ENCODE measurements at places on chromosomes 2 and 18.
A peak's percentile ranks its signal among the peaks of the same experiment; 100 is the strongest.

DNA sequence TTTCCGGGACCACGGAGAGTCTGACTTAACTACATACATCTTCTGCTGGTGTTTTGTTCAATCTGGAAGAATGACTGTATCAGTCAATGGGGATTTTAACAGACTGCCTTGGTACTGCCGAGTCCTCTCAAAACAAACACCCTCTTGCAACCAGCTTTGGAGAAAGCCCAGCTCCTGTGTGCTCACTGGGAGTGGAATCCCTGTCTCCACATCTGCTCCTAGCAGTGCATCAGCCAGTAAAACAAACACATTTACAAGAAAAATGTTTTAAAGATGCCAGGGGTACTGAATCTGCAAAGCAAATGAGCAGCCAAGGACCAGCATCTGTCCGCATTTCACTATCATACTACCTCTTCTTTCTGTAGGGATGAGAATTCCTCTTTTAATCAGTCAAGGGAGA, 23.1 kb downstream of the ICOS start:
- no peak for DNase-seq

- DNase-seq: no peak
These were observed 2.2 kb upstream of the ZNF407 start for GRCh38 chr18:74595431-74595830.

GRCh38 chr2:165428926-165429325, 40.6 kb upstream of the CSRNP3 start:
- DNase-seq: no peak

- DNase-seq: no peak
These were observed 70.2 kb downstream of the LRRC30 start for GRCh38 chr18:7301094-7301493.

- DNase-seq: no peak
These were observed 20.4 kb downstream of the TTR start for GRCh38 chr18:31612124-31612523.

- no peak for DNase-seq
These were observed 7.8 kb upstream of the ETAA1 start for GRCh38 chr2:67389286-67389685.

GRCh38 chr18:44539926-44540325, 140.8 kb upstream of the SETBP1 start:
- no peak for DNase-seq

- DNase-seq: no peak
These were observed 416.6 kb downstream of the TMX3 start for GRCh38 chr18:68298330-68298729.

DNA sequence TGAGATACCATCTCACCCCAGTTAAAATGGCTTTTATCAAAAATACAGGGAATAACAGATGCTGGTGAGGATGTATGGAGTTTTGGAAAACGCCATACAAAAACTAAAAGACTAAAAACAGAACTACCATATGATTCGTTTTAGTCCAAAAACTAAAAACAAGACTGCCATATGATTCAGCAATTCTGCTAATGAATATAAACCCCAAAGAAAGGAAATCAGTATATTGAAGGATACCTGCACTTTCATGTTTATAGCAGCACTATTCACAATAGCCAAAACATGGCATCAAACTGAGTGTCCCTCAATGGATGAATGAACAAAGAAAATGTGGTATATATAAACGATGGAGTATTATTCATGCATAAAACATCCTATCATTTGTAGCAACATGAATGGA, 224.4 kb upstream of the MC4R start:
- DNase-seq: no peak

GRCh38 chr2:175371378-175371777, 189.9 kb upstream of the ATP5MC3 start:
- DNase-seq: no peak

DNA sequence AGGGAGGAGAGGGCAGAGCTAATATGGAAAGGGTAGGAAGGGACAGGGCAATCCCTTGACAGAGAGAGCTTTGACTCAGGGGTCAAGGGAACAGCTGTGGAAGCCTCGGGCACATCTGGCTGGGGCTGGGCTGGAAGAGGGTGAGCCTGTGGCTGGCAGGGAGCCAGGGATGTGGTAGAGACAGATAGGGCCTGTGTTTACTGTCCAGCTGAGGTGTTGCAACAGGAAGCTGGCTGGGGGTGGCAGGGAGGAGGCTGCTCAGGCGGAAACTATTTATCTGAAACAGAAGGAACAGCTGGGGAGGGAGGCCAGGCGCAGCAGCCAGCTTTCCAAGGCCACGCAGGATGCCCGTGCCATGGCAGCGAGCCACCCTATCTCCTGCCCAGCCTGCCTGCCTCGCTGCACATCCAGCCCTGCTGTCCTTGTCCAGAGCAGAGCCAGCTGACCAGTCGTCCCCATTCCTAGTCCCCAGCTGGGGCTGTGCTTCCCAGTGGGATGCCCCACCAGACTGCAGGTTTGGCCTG, 264.7 kb downstream of the CYP26B1 start:
- DNase-seq: peak; percentile 17

DNA sequence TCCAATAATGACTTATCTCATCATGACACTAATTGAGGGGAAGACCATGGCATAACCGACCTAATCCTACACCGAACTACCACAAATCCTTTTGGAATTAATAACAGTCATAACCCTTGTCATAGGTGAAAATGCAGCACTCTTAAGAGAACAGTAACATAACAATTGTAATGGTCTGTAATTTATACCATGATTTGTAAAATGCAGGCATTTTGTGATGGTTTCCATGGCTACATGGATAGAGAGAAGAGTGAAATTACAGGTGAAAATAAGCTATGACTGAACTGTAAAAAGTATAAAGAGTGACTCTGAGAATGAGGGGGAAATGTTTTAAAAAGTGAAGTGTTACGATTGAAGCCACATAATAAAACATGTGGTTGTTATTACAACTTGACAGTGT, 494.1 kb upstream of the SLC39A10 start:
- DNase-seq: no peak

DNA sequence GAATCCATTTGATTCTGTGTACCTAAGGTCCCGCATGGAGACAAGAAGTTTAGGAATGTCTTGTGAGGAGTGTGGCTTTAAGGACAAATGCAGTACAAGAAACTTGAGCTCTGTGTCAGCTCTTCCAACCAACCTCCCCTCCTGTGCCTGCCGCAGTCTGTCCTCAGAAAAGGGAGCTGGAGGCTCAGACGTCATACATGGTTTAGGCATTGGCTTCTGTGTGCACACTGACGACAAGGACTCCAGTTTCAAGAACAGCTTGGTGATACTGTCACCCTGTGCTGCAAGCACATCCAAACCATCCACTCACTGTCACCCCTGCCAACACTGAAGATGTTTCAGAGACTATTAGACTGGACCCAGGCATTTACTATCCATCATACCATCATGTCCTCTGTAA, 470.4 kb downstream of the IRS1 start:
- DNase-seq: no peak

- no peak for DNase-seq
These were observed 166.3 kb downstream of the HDAC4 start for GRCh38 chr2:239234191-239235175.

- peak; percentile 51 for DNase-seq
These were observed 118.9 kb downstream of the PXDN start for GRCh38 chr2:1625281-1626001.

DNA sequence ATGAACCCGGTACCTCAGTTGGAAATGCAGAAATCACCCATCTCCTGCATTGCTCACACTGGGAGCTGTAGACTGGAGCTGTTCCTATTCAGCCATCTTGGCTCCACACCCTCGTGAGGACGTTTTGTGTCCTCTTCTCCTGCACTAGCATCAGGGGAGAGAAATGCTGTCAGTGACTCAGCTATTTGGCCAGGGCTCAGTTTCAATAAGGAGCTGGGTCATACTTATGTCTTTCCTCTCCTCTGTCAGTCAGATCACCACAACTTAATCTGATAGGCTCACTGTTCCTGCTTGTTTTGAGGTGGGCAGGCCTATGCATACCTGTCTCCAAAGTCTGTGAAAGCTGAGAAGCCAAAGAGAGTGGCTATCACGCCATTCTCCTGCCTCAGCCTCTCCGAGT, 921.2 kb downstream of the DCC start:
- no peak for DNase-seq

GRCh38 chr2:240202586-240202985, 62.1 kb upstream of the OTOS start:
- no peak for DNase-seq

DNA sequence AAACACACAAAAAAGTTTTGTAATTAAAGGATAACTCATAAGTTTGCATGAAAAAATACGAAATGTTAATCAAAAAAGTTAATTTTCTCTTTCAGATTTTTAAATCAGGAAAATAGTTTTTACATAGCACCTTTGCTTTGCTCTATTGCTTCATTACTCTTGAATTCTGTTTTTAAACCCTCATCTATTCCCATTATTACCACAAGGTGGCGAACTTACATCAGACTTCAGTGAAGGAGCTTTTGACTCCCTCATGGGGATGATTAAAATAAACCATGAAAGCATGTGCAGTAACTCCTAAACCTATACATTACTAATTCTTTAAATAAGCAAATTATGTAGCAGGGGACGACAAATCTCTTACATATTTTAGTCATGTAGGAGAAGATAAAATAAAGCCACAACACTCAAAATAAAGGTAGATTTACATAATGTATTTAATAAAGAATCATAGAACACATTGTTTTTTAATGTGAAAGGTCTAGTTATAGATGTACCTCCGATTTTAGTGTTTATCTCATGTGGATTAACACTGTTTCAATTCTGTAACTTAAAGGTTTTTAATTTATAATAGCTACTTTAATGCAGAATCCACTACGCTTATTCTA, 105.2 kb downstream of the NETO1 start:
- no peak for DNase-seq

- DNase-seq: no peak
These were observed 24.4 kb downstream of the SPP2 start for GRCh38 chr2:234074751-234075517.
